ENCODE measurements at places on chromosomes 6 and 20.

GRCh38 chr6:29631209-29631810 lies 1.7 kb downstream of the GABBR1 start:
- DNase-seq: no peak

DNA sequence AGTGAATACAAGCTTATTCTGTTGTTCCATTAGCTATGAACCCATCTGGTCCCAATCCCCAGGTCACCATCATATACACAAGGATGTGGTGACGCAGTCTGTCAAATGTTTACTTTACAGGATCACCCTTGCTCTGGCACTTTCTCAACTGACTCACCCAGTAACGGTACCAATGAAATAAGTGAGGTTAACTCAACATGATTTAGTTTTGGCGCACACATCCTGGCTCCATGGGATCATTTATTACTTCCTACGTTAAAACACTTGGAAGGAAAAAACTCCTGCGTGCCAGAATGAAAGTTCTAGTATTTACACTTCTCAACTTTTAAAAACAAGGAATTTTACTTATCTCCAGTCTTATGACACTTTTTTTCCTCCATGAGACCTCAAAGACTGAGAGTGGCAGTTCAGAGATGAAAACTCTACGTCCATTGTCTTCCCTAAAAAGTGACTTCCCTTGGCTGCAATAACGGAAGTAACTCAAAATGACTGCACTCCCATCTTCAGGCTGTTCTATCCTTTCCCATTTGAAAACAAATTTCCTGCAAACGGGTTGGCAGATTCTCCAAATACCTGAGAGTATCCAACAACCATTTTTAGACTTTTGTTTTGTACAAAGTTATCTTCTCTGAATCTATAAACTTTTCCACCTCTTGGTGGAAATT lies 15.9 kb downstream of the AGPAT4 start:
- no peak for DNase-seq

- no peak for DNase-seq
These were observed 178.6 kb downstream of the CDH26 start for GRCh38 chr20:60136645-60137401.

- DNase-seq: no peak
These were observed 49.3 kb downstream of the PRR18 start for GRCh38 chr6:166258854-166259276.

DNA sequence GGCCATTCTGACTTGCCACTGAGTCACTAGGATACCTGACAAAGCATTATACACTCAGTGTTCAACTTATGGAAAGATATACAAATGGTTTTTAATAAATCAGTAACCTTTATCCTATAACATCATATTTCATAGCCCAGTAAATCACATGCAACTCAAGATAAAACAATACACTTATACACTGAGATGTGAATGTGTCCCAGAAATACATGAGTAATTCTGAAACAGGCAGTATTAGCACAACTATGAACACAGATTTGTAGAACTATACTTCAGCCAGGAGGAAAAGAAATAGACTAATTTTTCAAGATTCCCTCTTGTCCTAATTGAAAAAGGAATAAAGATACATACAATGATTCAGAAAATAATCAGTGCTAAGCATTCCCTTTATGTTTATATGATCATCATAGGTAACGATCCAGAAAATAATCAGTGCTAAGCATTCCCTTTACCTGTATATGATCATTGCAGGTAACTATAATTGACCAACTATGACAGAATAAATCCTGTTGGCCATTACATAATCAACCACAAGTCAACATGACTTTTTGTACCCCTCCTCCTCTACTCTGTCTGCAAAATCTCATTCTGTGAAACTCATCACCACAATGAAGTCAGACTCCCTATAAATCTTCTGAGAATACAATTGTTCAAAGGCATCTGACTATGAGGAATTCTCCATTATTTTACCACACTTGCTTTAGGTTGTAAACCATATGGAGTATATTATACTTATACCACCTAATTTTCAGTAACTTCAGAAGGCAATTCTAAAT lies 30.3 kb downstream of the HACE1 start:
- no peak for DNase-seq

- no peak for DNase-seq
These were observed 42.3 kb upstream of the TMEM181 start for GRCh38 chr6:158517581-158517980.

Data from NCI-H1048 (cell line).